H1 (cell line): ENCODE measurements at places on chromosomes 3 and 15.

DNA sequence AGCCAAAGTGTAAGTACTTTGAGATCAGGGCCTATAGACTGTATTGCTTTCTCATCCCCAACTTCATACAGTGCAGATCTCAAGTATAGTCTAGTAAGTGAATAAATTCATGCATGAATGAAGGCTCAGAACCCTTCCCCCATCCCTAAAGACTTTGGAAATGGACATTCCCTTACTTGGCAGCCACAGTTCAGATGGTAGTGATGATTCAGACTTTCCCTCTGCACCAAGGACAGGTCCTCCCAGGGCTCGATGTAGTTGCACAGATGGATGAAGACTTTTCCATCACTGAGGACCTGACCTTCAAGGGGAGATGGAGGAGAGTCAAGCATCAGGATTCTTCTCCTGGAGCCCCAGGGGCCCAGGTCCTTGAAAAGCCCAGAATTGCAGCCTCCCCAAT is 4.6 kb downstream of the TIMP4 start:
- no peak for DNase-seq

DNA sequence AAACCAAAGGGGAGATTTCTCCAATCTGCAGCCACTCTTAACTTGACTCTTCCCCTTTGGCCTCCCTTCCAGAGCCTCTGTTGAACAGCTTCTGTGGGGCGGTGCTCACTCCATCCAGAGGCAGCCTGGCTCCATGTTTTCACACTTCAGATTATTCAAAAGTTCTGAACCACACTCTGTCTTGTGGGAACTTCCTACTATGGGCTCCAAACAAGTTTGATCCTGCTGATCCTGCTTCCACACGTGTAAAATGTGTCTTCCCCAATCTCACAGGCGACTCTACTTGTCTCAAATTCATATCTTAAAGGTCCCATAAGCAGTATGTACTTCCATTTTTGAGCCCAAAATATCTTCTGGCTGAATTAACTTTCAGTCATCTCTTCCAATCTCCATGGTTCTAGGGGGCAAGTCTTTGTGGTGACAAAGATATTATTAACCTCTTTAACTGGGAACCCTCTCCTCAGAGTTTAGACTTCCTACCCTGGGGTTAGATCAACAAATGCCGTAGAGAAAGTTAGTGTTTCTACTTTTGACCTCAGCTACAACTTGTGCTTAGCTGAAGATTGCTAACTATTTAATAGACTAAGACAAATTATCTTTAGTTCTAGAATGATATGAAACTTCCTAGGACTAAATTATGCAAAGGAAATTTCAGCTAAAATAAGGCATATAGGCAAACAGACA is 176.3 kb upstream of the BCL6 start:
- no peak for DNase-seq

DNA sequence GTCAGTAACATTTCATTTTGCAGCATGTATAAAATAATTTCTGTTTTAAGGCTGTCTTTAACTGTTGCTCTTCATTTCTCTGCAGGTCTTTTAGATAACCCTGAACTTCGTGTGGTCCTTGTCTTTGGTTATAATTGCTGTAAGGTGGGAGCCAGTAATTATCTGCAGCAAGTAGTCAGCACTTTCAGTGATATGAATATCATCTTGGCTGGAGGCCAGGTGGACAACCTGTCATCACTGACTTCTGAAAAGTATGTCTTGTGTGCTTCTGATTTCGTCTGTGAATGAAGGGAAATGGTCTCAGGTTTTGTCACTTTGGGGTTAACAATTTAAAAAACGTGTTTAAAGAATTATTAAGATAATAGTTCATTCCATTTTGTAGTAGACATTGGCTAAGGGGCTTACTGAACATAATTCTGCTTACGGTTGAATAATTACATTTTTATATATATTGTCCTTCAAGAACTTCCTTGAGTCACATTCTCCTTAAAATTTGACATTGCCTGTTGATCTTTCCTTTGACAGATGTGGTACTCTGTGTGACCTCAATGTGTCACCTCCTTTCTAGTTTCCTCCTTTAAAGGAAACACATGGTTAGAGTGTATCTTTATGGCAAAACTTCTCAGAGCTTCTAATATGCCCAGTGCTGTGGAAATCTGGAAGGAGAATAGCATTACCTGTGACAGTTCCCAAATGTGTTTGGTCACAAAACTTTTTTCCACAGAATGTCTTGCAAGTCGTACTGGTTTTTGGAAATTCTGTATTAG is 26.3 kb downstream of the FBXO22 start:
- DNase-seq: no peak

GRCh38 chr3:55165278-55165677 is 237.4 kb upstream of the LRTM1 start:
- no peak for DNase-seq

GRCh38 chr3:16462679-16463078 is 50.8 kb downstream of the RFTN1 start:
- no peak for DNase-seq
